ENCODE measurements at places on chromosomes 13 and 19.

DNA sequence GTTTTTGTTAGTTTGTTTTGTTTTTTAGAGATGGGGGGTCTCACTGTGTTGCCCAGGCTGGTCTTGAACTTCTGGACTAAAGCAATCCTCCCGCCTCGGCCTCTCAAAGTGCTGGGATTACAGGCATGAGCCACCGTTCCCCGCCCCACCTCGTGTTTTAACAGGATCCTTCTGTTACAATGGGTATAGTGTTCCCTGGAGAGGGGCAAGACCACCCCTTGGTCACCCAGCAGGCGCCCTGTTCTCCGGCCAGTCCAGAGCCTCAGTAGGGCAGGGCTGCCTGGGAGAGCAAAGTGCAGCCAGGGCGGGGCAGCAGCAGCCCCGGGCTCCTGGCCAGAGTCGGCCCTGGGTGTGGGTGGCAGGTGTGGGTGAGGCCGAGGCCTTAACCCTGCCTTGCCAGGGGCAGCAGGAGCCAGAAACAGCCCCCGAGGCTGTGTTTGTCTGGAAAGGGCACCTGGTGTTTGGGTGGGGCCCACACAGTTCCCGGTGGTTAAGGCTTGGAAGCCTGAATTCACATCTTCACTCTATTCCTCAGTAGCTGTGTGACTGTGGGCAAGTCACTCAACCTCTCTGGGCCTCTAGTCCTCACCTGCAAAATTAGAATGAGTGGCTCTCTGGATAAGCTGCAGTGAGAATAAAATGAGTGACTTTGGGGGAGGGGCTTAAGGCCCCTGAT, 7.2 kb downstream of the VASP start:
- no peak for DNase-seq

DNA sequence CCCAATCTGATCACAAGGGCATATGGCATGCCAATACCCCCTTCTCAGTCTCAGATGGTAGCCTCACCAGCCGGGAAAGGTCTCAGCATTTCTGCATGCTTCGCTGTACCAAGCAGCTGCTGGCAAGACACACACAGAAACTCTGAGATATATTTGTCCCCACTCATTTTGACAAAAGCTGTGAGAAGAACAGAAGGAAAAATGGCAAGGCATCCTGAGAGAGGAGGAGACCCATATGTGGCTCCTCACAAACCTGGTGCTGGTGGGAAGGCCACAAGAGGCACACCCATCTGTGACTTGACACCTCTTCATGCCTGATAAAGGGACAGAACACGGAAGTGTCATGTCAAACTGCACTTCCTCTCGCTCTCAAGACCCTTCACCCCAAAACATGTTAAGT, 36.7 kb upstream of the DOCK9 start:
- DNase-seq: no peak

DNA sequence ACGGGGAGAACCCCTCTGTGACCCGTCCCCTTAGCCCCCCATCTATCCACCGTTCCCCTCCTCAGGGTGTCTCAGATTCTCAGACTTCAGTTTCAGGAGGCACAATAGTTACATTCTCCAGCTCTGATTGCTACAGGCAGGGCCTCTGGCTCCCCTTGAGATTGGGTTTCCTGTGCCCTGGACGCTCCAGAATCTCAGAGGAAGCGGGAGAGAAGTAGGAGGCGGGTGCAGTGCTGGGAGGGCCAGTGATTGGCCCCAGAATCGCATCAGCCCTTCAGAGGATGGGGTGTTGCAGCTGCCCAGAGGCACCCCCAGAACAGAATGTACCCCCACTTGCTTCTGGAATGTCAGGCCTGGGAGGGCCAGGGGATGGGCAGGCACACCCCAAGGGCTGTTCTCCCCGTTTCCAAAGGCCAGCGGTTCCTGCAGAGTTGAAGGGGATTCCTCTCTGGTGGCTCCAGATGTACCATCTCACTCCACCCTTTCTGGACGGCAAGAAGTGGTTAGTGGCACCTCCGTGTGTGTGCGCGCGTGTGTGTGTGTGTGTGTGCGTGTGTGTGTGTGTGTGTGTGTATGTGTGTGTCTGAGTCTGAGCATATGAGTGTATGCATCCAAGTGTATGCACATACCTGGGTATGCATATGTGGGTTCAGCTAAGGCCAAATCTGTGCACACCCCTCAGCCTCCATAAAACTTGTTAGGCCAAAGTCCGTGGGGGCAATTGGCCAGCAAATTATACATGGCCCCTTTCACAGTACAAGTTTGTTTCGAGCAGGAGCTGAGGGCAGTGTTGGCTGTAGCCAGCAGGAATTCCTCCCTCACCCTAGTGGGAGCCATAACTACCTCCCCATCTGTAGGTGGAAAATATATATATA, 35.5 kb downstream of the LYL1 start:
- no peak for DNase-seq

DNA sequence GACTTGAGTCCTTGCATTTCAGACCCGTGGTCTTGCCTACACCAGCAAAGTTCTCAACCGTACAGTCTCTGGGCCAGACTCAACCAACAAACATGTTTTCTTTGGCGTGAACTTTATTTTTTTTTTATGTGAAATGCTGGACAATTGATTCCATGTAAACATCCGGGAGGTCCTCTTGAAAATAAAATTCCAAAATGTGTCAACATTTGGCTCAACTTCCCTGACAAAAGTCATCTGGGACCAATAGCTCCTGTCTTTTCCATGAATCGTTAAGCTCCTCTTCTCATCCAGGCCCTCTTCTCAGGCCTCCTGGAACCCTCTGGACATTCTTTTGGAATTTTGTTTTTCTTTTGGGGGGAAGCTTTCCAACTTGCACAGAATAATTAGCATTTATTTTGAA, 2.7 kb downstream of the ALDH16A1 start:
- no peak for DNase-seq

GRCh38 chr19:7476777-7477494, 11.9 kb downstream of the PEX11G start:
- no peak for DNase-seq

GRCh38 chr13:75418186-75418843, 63.7 kb downstream of the TBC1D4 start:
- DNase-seq: no peak

DNA sequence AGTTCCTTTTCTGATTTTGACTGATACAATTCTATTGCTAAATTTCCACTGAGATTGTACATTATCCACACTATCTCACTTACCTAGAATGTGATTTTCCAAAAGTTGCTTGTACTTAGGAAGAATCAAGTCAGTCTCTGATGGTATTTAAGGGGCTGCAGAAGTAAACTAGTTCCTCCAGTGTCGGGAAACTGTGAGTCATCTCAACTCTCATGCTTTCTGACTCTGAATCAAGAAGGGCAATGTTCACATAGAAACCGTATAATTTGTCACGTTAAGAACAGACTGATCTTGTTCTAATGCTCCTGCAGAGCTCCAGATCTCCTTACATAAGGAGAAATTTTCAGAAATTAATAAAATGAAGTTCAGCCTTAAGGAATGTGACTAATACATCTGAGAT, 369.3 kb downstream of the KLF5 start:
- DNase-seq: no peak

GRCh38 chr19:7916103-7916954, 1.7 kb downstream of the TGFBR3L start:
- no peak for DNase-seq

- no peak for DNase-seq
These were observed 62.8 kb downstream of the EFNB2 start for GRCh38 chr13:106472621-106473020.

DNA sequence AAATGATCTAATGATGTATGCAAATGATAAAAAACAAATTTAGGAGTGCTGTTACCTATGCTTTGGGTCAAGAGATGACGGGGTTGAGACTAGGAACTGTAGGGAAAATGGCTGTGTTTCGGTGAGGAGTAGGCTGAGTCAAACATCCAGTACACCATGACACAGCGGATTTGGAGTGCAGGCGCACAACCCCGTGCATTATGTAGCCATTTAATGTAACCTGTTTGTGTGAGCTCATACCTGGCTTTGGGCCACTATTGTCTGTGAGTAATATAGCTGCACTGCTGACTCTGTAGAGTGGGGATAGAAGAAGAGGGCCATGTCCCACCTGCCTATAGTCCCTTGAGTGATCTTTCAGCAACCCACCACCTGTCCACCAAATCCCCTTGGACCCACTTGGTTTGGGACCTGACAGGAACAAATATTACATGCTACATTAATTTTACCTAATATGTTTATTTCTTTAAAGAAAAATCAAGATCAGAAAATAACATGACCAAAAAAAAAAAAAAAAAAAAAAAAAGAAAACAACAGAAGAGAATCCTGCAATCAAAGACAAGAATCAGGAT, 95.5 kb upstream of the KLHL1 start:
- no peak for DNase-seq

GRCh38 chr19:3189702-3190469, 4.2 kb downstream of the NCLN start:
- no peak for DNase-seq

DNA sequence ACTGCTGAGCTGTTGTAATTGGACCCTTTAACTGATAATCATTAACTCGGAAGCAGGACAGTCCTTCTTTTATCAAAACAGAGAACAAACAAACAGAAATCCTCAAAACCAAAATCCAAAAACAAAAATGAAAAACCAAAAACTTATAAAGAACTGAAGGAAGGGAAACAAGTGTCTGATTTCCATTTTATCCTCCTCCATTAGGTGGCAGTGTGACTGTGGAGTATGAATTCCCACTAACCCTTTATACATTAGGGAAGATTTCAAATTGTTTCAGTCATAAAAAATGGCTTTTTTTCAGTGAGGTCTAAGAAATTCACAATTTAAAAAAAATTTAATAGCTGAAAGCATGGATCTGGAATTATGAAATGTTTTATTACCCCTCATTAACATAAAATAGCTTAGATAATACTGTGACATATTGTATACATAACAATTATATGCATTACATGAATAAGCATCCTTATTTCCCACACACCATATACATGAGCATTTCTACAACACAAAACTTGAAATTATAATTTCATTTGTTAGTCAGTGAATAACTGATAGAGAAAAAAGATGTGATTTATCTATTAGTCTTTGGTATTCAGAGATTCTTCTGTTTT, 1074.3 kb upstream of the PCDH9 start:
- peak; percentile 57 for DNase-seq

DNA sequence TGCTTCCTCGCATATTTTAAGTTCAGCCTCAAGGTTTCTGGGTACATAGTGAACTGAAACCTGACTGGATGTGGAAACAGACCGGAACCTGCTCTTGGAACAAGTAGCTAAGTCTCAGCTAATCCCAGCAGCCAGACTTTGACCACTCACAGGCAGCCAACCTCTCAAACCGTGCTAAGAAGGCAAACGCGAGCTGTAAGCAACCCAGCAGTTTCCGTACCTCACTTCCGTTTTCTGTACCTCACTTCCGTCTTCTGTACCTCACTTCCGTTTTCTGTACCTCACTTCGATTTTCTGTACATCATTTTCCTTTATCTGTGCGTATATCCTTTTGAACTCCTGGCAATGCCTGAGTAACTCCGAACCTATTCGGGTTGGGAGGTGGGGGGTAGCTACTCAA, 96.8 kb downstream of the SUCLA2 start:
- DNase-seq: peak; percentile 76
